ENCODE measurements at places on chromosomes 6 and 20.

- DNase-seq, result peak; percentile 48
Observed at GRCh38 chr6:137967689-137968454, 100.8 kb downstream of the TNFAIP3 start.

DNA sequence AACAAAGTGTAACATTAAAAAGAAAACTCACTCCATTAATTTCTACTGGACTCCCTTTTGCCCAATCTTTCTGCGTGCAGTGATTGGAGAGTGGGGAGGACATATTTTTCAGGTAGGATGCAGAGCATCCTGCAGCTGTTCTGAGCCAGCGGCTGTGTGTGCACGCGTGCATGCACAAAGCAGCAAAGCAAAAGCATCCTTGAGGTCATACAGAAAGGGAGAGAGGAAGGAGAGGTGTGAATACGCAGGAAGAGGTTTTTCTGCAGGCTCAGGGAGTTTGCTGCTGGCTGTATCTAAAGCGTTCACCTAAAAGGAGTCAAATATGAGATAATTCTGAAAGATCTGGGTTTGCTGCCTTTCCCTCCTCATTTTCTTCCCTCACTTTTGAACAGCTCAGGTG lies 108.4 kb downstream of the HUS1B start:
- no peak for DNase-seq

DNA sequence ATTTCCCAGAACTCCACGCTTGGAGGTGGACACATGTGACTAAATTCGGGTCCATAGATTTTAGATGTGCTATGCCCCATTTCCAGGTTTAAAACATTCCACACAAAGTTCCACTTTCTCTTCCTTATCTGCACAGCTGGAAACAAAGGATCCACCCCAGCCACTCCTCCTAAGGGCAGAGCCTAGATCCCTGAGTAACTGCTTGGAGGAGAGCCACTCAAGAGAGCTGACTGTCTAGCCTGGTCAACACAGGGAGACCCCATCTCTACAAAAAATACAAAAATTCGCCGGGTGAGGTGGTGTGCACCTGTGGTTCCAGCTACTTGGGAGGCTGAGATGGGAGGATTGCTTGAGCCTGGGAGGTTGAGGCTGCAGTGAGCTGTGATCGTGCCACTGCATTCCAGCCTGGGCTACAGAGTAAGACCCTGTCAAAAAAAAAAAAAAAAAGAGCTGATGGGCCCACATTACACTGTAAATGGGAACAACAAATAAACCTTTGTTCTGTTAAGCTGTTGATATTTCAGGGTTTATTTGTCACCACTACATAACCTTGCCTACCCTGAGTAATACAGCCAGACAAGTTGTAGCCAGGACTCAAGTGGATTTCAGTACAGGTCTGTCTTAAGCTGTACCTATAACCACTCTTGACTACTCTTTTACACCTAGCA lies 25.8 kb upstream of the SNRPC start:
- no peak for DNase-seq

DNA sequence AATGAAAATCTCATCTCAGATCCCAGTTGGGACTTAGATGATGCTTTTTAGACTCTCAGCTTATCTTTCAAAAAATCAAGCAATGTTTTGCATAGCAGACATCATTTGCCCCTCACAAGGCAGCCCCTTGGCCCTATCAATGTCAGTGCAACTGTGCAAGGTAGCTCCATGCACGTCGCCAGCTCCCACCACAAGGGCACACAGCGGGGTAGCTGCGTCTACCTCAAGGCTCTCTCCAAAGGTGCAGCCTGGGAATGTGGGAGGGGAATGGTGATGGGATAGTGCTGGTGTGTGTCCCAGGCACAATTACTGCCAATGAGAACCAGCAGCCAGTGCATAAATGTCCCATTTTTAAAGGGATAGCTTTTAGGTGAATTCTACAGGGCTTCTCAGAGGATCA lies 137.5 kb upstream of the SYNDIG1 start:
- DNase-seq, result no peak

GRCh38 chr6:105740946-105741645 lies 338.2 kb upstream of the PREP start:
- DNase-seq, result no peak

DNA sequence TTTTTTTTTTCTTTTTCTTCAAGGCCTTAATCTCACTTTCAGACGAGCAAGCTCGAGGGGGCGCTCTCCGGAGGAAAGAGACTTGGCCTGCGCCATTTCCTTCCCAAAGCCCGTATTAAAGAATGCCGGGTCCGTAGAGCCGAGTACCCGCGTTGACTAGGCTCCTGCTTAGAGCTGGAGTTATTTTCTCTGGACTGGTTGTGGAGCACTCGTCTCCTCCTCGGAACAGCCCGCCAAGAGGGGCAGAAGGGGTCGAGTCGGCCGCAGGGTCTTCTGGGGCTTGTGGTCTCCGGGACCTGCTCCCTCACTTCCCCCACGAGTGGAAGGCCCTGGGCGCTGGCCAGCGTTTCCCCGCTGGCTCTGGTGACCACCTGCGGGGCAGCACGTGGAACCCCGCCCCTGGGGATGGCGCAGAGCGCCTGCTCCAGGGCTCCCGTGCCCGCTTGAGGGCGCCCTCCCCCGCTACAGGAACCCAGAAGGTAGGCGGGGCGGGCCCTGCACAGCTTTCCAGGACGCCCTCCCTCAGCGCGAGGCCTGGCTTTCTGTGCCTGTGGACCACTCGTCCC lies 2.7 kb upstream of the MEI4 start:
- DNase-seq, result no peak

GRCh38 chr20:48224533-48225050 lies 439.3 kb upstream of the SULF2 start:
- no peak for DNase-seq

GRCh38 chr6:25322692-25323091 lies 43.5 kb downstream of the CARMIL1 start:
- no peak for DNase-seq

- no peak for DNase-seq
Observed at GRCh38 chr20:17790296-17790695, 90.5 kb downstream of the BANF2 start.

GRCh38 chr6:34547701-34548644 lies 8.2 kb downstream of the SPDEF start:
- DNase-seq, result no peak

DNA sequence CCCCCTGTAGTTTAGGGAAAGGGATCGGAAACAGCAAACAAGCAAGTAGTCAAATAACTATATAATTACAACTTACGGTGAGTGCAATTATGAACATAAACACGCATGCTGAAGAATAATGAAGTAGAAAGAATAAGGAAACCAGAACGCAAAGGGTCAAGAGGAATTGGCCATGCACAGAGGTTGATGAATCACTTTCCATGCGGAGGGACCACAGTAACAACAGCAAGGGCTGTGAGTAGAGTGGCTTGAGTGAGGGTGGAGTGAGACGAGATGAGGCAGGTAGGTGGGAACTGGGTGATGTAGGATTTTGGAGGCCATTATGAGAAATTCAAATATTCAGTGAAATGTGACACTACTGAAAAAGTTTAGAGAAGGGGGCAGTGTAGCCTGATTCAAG lies 112.2 kb upstream of the LAMP5 start:
- DNase-seq, result no peak

DNA sequence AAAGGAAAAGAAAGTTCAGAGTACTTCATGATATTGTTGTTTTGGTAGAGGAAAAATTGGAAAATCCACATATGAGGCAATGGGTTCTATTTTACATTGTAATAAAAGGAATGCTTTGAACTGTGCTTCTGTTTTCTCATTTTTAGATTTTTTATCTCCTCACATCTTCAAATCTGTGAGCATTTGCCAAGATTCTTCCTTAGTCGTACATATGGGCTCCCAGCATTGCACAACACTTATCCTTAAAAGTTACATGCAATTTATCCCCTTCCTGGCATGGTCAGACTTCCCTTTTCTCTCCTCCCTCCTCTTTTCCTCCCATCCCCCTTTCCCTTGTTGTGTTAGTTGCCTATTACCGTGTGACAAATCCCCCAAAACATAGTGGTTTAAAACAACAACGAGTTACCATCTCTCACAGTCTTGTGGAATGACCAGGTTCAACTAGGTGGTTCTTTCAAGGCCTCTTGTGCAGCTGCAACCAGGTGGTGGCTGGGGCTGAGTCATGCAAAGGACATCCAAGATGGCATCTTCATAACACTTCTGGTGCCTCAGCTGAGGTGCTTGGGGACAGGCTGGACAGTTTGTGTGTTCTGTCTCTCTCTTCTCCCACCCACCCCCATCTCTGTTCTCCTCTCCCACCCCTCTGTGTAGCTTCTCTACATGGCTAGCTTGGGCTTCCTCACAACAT lies 68.7 kb downstream of the TXNDC5 start:
- no peak for DNase-seq

- DNase-seq, result peak; percentile 37
Observed at GRCh38 chr20:23641936-23642751, 4.4 kb upstream of the CST3 start.

GRCh38 chr6:129567374-129567773 lies 142.6 kb downstream of the ARHGAP18 start:
- DNase-seq, result no peak

GRCh38 chr6:99467509-99468106 lies 42.5 kb upstream of the PNISR start:
- DNase-seq, result peak; percentile 3

GRCh38 chr6:133837801-133838349 lies 51.0 kb upstream of the TCF21 start:
- no peak for DNase-seq

GRCh38 chr6:36347621-36348020 lies 10.9 kb upstream of the BNIP5 start:
- DNase-seq, result no peak

- DNase-seq, result peak; percentile 51
Observed at GRCh38 chr6:37283671-37284151, 25.8 kb upstream of the TMEM217 start.

- no peak for DNase-seq
Observed at GRCh38 chr6:46052479-46052878, 36.8 kb upstream of the CLIC5 start.

DNA sequence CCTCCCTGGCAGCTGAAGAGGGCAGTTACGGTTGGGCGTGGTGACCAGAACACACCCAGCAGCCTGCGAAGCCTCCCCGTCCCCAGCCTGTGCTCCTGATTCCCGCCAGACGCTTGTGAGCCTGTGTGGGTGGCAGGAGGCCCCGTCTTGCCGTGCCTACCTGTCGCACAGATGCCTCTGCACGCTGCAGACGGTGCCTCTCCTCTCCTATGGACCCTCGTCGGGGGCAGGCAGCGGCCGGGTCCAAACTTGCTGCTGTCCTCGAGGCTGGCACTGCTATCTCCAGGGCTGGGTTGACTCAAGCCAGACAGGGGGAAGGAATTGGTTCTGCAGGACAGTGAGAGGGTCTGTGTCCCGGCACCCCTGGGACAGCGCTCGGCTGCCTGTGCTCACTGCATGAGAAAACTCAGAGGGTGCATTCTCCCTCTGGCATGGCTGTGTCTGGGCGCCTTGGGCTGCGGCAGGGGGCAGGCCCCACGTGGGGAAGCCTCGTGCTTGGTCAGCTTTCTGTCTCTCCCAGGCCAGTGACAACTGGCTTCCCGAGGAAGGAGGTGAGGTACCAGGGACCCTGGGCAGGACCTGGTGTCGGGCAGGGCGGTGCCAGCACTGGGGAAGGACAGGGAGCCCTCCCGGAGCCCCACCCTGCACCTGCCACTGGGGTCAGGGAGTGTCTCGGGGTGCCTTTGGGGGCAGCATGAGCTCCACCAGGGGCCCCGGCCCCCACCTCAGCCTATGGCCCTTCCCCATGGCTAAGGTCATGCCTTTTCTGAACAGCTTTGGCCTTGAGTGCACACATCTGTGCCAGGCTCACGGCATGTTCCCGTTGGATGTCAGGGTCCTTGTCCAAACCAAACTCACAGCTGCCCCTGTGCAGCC lies 127.5 kb downstream of the TAF4 start:
- no peak for DNase-seq

DNA sequence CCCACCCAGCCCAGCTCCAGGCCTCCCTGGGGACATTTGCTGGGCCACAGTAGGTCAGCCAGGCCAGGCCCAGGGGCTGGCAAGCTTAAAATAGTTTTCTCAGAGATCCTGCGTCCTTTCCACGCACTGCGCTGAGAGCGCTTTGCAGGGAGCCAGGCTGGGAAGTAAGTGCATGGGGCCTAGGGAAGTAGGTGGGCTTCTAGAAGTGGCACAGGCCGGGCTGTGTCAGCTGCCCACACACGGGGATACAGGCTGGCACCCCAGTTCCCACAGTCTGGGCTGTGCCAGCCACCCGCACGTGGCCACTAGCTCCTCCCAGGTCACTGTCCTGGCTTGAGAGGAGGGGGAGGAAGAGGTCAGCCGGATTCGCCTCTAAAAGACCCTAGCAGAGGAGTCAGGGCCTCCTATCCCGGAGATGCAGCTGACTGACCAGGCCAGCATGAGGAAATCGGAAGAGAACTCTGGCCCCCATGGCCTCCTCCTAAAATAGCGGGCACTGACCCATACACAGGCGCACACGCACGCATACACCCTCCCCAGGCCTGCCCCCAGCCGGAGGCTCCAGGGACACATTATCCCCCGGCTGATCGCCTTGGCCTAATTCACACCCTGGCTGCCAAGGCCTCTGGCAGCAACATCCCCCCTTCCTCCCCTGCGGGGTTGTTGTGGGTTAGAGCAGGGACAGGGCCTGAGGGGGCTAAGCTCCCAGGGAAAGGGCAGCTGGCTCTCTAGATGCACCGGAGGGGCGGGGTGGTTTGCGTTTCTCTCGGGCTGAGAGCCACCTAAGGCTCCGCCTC lies 5.4 kb downstream of the SLCO4A1 start:
- DNase-seq, result no peak

- DNase-seq, result no peak
Observed at GRCh38 chr20:8812817-8813216, 256.1 kb upstream of the PLCB4 start.

DNA sequence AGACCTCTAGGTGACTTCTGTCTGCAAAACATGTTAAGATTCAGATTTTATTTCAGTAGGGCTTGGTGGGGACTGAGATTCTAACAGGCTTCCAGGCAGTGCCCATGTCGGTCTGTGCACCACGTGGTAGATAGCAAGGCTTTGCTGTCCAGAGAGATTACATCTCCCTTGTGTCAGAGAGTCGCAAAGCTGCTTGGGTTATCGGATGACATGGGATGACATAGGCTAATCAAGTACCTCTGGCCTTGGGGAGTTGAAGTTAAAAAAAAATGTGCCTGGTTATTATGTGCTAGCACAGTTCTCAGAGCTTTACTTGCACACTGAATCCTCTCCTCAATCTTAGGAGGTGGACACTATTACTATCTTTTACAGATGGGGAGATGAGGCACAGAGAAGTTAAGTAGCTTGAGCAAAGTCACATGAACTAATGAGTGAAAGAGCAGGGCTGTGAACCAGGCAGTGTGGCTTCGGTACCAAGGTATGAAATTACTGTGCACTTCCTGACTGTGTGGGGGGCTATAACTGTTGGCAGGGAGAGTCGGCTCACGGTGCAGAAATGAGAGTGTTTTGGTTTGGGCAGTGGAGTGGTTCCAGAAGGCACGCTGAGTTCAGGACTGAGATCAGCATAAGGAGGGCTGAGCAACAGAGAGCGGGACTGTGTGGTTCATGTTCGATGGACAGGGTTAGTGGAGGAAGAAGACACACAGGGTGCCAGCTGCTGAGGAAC lies 41.1 kb downstream of the FARS2 start:
- no peak for DNase-seq

- DNase-seq, result no peak
Observed at GRCh38 chr6:56730663-56731529, 88.2 kb upstream of the DST start.
